Activated CD8-positive, alpha-beta T cell treated with anti-CD3 and anti-CD28 coated beads, Interleukin-2, amount 10 ng/mL, durations not matched to agents 7 days and 5 days (primary cell): ENCODE measurements at places on chromosomes 16 and 17. TPM values are rescaled to one million over a fixed set of nuclear protein-coding genes. Genes with fewer than 3 reads are reported as not detected.

GRCh38 chr17:49370971-49371834 is 9.2 kb upstream of the ZNF652 start:
- no peaks in the 10 kb centered on the region for H3K36me3 ChIP-seq
- no peak for DNase-seq
- no peak overlapping the region for H3K27ac ChIP-seq
- H3K4me3 ChIP-seq, result no peak overlapping the region
- H3K4me1 ChIP-seq, result peaks cover 12% of the 10 kb centered on the region

DNA sequence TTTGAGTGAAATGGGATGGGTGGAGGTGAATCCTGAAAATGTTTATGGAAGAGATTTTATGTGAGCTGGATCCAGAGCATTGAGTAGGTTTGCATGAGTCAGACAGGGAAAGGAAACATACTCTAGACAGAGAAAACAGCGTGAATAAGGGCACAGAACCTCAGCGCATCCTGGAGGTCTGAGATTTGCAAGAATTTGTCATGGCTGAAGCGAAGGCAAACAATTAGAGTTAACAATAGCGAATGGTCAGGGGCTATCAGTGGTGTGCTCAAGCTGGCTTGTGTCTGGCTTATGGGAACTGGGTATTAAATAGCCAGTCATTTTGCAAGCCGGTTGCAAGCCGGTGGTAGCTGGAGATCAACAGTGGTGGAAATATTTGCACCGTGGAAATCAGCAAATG is 36.4 kb downstream of the MAP2K6 start:
- DNase-seq, result no peak
- no peaks in the 10 kb centered on the region for H3K36me3 ChIP-seq
- H3K4me1 ChIP-seq, result peaks cover 12% of the 10 kb centered on the region
- no peak overlapping the region for H3K4me3 ChIP-seq

GRCh38 chr17:8681170-8681949 is 50.8 kb upstream of the MYH10 start:
- no peak overlapping the region for H3K4me3 ChIP-seq
- no peak overlapping the region for H3K27ac ChIP-seq
- no peaks in the 10 kb centered on the region for H3K36me3 ChIP-seq
- no peaks in the 10 kb centered on the region for H3K4me1 ChIP-seq

- H3K36me3 ChIP-seq, result peaks cover 18% of the 10 kb centered on the region
- peak overlapping the region; percentile 93 for H3K27ac ChIP-seq
- peak; percentile 56 for DNase-seq
Observed at GRCh38 chr17:42287305-42287976, 857 bp upstream of the STAT5A start.

DNA sequence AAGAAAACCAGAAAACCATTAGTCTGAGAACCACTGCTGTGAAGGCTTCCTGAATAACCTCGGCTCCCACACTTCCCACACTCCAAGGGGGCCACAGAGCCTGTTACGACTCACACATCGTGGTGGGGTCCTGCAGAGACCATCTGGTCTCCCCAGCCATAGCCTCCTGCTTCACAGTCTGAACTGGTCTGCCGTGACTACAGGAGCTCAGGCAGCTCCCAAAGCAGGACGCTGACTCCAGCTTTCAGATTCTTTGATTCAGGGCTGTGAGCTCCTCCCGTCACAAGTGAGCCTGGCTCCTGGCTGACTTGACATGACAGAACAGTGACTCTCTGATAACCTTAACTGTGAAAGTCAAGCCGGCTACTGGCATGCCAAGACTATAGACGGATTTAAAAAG is 37.8 kb downstream of the CYB5D2 start:
- no peak overlapping the region for H3K4me3 ChIP-seq
- no peaks in the 10 kb centered on the region for H3K27me3 ChIP-seq
- peak overlapping the region; percentile 30 for H3K27ac ChIP-seq
- peaks cover 27% of the 10 kb centered on the region for H3K4me1 ChIP-seq
- H3K36me3 ChIP-seq, result peaks cover 75% of the 10 kb centered on the region

DNA sequence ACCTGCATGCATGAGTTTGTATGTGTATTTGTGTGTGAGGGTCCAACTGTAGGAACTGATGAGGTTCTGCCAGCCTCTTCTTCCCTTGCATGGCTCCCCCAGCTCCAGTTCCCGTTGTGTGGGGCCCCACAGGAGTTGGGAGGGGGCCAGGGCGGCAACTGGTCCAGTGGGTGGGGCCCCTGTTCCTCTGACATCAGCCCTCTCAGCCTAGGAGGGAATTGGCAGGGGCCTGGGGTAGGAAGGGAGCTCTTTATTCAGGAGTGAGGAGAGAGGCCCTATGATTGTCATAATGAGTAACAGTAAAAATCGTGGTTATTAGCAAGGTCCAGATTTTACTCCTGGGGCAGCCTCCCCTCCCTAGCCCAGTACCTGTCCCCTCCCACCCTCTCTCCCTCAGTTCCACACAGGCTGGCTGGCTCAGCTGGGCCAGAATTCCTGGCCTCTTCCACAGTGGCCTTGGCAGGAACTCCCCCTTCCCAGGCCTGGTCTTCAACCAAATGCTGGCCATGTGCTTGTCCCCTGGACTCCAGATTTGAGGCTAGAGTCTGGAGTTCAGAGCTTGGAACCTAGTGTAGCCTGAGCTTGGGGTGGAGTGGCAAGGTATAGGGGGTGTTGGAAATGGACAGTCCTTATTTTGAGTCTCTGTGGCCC is 18.9 kb downstream of the RARA start:
- DNase-seq, result no peak
- peak overlapping the region; percentile 71 for H3K4me3 ChIP-seq

DNA sequence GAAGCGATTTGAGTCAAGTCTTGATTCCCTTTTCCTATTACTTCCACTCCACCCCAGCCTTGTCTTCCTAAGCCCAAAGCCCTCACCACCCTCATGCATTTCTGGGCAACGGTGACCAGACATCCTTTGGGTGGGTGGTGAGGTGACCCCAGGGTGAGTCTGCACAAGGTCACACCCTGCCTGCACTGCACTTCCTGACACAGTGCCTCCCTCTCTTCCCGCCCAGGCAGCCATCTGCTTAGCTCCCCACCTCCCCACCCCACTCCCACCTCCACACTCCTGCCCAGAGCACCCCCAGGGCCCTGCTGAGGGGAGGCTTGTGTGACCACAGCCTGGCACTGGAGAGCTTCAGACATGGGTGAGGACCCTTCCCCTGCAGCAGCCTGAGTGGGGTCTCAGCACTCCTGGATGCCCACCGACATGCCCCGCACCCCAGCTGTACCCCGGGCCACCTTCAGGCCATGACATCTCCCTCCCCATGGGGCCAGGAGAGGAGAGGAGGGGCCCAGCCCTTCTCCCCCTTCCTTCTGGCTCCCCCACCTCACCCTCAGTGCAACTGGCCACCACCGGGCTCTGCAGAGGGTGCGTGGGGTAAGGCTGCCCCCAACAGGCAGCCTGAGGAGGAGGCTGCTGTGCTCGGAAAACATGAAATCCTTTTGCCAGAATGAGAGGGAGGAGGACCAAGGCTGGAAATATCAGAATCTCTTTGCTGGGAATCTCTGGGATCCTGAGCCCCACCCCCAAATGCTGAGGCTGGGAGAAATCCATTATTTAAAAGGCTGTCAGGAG is 68.6 kb downstream of the CCT6B start:
- no peak for DNase-seq
- no peaks in the 10 kb centered on the region for H3K36me3 ChIP-seq
- no peak overlapping the region for H3K4me3 ChIP-seq

DNA sequence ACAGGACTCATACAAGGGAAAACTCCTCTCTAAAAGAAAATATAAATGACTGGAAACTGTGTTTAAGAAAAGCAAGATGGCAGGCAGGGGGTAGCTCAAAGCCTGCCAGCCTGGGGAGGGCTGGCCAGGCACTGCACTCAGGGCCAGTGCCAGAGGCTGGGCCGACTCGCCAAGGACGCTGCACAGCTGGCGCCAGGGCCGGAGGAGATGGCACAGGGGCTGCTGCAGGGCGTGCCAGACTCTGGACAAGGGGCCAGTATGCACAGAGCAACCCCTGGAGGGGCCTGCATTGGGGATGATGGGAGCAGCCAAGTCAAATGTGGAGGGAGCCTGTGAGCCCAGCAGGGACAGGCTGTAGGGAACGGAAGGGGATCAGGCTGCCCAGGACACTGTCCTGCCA is 4.0 kb downstream of the PKMYT1 start:
- peaks cover 42% of the 10 kb centered on the region for H3K36me3 ChIP-seq
- H3K4me1 ChIP-seq, result peaks cover 32% of the 10 kb centered on the region
- H3K4me3 ChIP-seq, result no peak overlapping the region
- no peaks in the 10 kb centered on the region for H3K27me3 ChIP-seq
- DNase-seq, result no peak

DNA sequence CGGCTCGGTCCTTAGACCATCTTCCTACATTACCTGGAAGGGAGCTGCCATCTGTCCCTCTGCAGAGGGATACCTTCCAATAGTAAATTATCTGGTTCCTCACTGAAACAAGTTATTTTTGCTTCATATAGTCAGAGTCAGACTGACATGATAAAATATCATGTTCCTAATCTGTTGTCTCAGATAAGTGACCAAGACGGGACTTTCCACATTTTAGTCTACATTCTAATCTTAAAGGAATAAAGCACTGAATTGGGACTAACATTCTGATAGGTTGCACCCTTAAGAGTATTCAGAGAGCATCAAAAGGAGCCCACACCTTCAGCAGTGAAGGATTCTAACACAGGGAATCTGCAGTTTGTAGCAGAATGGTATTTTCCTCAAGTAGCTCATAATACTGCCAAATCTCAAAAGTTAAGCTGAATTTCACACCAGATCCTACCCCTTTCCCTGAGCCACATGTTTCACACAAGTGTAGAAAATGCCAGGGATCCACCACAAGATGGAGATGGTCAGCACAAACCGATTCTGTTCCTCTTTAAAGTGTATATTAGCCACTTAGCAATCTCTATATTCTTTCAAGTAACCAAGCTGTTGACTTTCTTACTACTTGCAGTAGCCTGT is 13.4 kb downstream of the GINS2 start:
- H3K27ac ChIP-seq, result peak overlapping the region; percentile 56
- H3K27me3 ChIP-seq, result no peaks in the 10 kb centered on the region
- no peak for DNase-seq
- peaks cover 70% of the 10 kb centered on the region for H3K36me3 ChIP-seq

- H3K4me1 ChIP-seq, result peaks cover 3% of the 10 kb centered on the region
- H3K27ac ChIP-seq, result no peak overlapping the region
- no peak for DNase-seq
- H3K27me3 ChIP-seq, result no peaks in the 10 kb centered on the region
- no peak overlapping the region for H3K4me3 ChIP-seq
Observed at GRCh38 chr17:69503711-69504110, 89.2 kb downstream of the MAP2K6 start.

GRCh38 chr17:49995055-49995738 is at the start of gene DLX3:
Gene DLX3, minus strand, starts transcription at chr17:49995224. Its CDS starts 226 bp downstream, at chr17:49994998.
- no peak within 1 kb of the TSS for H3K27ac ChIP-seq
- peaks cover 32% of the 10 kb centered on the region for H3K4me1 ChIP-seq
- H3K4me3 ChIP-seq, result peak within 1 kb of the TSS; percentile 61
- no peak for DNase-seq

DNA sequence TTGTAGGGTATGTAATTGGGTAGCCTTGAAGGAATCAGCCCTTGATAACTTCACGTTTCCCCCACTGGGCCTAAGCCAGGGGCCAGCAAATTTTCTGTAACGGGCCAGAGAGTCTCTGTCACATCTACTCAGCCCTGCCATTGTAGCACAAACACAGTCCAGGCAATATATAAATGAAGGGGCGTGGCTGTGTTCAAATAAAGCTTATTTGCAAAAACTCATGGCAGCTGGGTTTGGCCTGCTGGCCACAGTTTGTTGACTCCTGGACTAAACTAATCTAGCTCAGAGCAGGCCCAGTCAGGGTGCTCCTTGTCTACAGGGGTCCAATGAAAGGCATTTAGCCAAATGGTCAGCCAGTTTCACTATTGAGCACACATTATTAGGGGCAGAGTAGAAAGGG is 141.6 kb downstream of the CCDC182 start:
- peaks cover 37% of the 10 kb centered on the region for H3K36me3 ChIP-seq
- H3K27ac ChIP-seq, result peak overlapping the region; percentile 99
- peaks cover 100% of the 10 kb centered on the region for H3K4me1 ChIP-seq
- H3K27me3 ChIP-seq, result no peaks in the 10 kb centered on the region
- no peak for DNase-seq
- H3K4me3 ChIP-seq, result peak overlapping the region; percentile 73

- no peak overlapping the region for H3K4me3 ChIP-seq
- DNase-seq, result no peak
- no peaks in the 10 kb centered on the region for H3K27me3 ChIP-seq
Observed at GRCh38 chr16:30946671-30947540, 2.0 kb upstream of the ORAI3 start.

DNA sequence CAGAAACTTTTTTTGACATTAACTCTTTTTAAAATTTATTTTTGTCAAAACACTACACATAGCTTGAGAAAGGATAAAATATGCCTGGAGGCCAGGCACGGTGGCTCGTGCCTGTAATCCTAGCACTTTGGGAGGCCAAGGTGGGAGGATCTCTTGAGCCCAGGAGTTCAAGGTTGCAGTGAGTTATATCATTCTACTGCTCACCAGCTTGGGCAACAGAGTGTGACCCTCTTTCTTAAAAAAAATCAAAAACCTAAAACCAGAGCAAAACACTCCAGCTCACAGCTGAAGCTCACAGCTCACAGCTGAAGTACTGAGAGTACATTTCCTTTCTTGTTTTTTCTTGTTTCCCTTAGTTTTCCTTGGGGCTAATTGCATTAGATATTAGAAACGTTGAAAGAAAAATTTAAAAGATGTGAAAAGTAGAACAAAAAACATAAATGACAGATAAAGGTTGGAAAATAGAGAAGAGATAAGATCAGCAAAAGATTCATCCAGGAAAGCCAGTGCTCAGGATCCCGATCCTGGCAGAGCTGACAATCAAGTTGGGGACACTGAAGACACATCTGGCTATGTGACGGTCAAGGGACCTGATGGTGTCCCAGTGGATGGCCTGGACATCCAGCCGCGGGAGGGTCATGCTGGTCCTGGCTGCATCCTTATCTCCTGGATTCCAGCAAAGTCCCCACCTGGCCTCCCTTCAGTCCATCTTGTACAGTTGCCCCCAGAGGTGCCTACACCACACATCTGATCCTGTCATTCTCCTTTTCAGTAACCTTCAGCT is 9.8 kb downstream of the CHST6 start:
- H3K27me3 ChIP-seq, result peaks cover 12% of the 10 kb centered on the region
- no peak overlapping the region for H3K27ac ChIP-seq
- DNase-seq, result no peak
- no peaks in the 10 kb centered on the region for H3K4me1 ChIP-seq

- peak overlapping the region; percentile 82 for H3K4me3 ChIP-seq
- peaks cover 19% of the 10 kb centered on the region for H3K27me3 ChIP-seq
- H3K27ac ChIP-seq, result peak overlapping the region; percentile 72
- H3K4me1 ChIP-seq, result peaks cover 23% of the 10 kb centered on the region
- no peaks in the 10 kb centered on the region for H3K36me3 ChIP-seq
- DNase-seq, result peak; percentile 42
Observed at GRCh38 chr17:19003543-19004420, 782 bp downstream of the FAM83G start.

GRCh38 chr16:73396556-73396955 is 348.6 kb upstream of the ZFHX3 start:
- no peaks in the 10 kb centered on the region for H3K27me3 ChIP-seq
- H3K36me3 ChIP-seq, result no peaks in the 10 kb centered on the region
- H3K4me1 ChIP-seq, result no peaks in the 10 kb centered on the region
- no peak overlapping the region for H3K27ac ChIP-seq
- no peak for DNase-seq
- no peak overlapping the region for H3K4me3 ChIP-seq

KIF2B gene
- not detected for total RNA-seq

MRPL10 gene
- 37.9 TPM for total RNA-seq

PTGES3L gene
- 0.37 TPM for total RNA-seq

SCGB1C2 gene
- not detected for total RNA-seq

C16orf96 gene
- 0.13 TPM for total RNA-seq

HOXB1 gene
- not detected for total RNA-seq

USP43 gene
- total RNA-seq, result 0.18 TPM

C17orf78 gene
- total RNA-seq, result not detected

KSR1 gene
- 45.8 TPM for total RNA-seq

CASKIN1 gene
- total RNA-seq, result 0.63 TPM
